ENCODE measurements at places on chromosomes 5 and 9.

DNA sequence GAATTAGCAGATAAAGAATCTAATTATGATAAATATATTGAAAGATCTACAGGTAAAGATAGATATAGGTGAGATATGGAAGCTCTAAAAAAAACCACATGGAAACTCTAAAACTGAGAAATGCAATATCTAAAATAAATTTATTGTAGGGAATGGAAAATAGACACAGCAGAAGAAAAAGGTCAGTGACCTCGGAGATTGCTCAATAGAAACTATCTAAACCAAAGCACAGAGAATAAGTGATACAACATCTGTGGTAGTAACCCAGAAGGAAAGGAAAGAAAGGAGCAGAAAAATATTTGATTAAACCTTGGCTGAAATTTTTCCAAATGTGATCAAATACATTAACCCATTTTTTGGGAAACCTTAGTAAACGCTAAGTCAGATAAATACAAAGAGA lies 43.1 kb upstream of the GLIPR2 start:
- no peak for DNase-seq

GRCh38 chr5:82274343-82275211 lies 3.6 kb downstream of the RPS23 start:
- no peak for DNase-seq

DNA sequence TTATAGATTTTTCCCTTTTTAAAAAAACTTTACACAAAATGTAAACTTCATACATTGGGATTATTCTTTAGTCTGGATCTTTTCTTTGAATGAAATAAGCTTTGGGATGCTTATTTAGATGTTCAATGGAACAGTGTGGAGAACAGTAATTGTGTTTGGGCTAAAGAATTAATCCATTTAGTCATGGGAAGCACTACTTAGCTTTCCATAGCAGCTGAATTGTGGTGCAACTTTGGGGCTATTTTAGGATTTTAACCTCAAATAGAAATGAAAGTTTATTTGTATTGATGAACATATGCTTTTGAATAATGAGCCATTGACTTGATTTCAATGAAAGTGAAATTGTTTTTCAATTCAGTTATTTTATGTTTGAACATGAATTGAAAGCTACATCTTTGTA lies 72.4 kb downstream of the ZCCHC7 start:
- no peak for DNase-seq

GRCh38 chr5:73858054-73858453 lies 232.1 kb downstream of the ARHGEF28 start:
- no peak for DNase-seq

DNA sequence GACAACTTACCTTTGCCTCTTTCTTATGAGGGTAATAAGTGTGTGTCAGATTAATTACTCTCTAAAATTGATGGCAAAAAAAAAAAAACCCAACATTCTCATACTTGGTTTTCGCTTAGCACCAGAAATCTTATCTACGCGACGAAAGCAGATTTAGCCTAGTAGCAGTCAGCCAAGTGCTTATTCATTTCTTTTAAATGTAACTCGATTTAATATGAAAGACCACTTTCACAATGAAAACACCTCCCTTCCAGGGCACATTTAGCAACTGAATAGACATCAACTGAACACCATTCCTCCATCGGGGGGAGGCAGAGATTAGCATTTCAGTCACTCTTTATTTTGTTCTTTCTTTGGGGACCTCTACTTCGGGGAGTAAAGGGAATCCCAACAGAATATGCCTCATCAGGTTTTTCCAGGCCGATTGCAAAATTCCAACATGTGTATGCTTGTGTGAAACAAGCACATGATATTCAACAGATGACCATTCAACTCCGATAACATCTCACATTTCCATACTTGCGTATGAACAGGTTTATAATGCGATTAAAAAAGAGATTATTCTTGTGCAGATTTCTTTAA lies 124.1 kb upstream of the RETREG1 start:
- peak; percentile 69 for DNase-seq

- DNase-seq = peak; percentile 18
These were observed 16.9 kb downstream of the TMEM174 start for GRCh38 chr5:73189871-73190376.
